Dorsolateral prefrontal cortex (tissue), 122 donors: ENCODE measurements at places on chromosomes 1 and 21. TPM values are rescaled to one million over a fixed set of nuclear protein-coding genes. Genes with fewer than 3 reads are reported as not detected.

DNA sequence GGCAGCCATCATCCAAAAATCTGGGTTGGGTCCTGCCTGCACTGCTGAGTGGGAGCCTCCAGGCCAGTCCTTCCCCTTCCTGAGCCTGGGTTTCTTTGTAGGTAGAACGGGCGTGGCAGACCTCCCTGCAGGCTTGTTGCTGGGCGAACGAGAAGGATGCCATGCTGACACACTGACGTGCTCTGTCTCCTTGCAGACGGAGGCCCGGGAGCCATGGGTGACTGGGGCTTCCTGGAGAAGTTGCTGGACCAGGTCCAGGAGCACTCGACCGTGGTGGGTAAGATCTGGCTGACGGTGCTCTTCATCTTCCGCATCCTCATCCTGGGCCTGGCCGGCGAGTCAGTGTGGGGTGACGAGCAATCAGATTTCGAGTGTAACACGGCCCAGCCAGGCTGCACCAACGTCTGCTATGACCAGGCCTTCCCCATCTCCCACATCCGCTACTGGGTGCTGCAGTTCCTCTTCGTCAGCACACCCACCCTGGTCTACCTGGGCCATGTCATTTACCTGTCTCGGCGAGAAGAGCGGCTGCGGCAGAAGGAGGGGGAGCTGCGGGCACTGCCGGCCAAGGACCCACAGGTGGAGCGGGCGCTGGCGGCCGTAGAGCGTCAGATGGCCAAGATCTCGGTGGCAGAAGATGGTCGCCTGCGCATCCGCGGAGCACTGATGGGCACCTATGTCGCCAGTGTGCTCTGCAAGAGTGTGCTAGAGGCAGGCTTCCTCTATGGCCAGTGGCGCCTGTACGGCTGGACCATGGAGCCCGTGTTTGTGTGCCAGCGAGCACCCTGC is 1.4 kb downstream of the GJA4 start:
- DNase-seq: no peak

- DNase-seq: no peak
These were observed 105.5 kb downstream of the RPE65 start for GRCh38 chr1:68344208-68344607.

The LCE3D gene
- total RNA-seq: not detected

The BGLAP gene
- total RNA-seq: 2.5 TPM

The KIF14 gene
- total RNA-seq: 0.15 TPM
